ENCODE measurements at places on chromosomes 6 and 20.

DNA sequence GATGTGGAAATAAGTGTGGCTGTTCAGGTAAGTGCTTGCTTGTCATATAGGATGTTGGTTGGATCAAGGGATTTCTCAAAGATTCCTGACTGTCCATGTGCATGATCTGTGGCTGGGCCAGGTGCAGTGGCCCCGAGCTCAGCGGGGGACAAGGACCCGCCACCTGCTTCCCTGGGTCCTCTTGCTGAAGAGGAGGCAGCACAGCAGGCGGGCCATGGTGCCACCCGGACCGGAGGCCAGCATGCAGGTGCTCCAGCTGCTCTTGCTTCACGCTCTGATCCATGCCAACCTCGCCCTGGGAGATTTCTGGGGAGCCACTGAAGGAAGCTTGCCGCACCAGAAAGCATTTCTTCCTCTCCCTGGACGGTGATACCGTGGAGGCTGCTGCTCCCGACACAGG, 173.8 kb downstream of the HIVEP2 start:
- DNase-seq, result no peak

DNA sequence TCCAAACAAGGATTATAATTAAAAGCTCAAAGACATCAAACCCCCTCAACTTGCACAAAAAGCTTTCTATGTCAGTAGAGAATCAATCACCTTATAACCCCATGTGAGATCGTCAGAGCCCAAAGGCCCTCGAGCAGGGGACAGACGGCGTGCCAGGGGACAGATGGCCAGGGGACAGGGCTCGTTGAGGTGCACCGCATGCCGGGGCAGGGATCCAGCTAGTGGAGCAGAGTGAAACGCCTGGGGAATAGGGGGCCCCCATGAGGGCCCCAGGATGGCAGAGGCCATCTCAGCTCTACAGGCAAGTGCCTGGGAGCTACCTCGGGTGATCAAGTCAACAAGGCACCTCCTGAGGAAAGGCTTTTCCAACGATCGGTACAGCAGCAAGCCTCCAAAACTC, 28.6 kb downstream of the DIDO1 start:
- no peak for DNase-seq

DNA sequence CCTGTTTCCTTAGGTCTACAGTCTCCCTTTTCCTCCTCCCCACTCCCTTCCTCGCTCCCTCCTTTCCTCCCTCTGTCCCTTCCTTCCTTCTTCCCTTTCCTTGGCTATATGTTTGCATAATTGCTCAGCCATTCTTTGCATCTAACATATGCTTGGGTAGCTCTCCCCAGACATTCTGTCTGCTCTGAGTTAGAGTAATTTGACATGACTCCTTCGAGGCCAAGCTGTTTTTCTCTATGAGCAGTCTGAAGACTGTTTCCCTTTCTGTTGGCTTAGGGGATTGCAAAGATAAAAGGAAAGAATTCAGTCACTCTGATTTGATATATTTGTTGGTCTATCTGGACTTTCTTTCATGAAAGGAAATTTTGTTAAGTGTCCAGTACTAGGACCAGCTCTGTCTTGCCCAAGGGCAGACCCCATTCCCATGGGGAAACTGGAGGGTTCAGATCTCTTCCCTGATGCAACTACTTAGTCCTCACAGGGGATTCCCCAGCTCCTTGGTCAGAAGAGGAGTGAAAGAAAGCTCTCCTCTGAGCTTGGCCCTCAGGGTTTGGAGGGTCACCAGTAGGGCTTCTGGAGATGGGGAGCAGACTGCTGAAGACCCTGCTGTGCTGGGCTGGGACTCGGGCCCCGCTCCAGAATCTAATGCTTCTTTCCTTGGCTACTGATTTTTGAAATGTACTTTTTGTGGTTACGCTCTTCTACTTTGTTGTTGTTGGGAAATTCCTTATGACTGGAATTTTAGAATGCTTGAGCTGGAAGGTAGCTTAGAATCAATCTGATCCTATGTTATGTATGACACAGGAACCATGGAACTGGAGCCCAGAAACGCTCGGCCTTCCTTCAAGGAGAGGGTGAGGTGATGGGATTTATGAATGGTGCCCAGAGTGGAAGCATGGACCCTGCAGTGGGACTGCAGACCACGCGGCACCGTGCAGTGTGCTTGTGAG, 63.7 kb upstream of the SLC22A23 start:
- DNase-seq, result no peak

DNA sequence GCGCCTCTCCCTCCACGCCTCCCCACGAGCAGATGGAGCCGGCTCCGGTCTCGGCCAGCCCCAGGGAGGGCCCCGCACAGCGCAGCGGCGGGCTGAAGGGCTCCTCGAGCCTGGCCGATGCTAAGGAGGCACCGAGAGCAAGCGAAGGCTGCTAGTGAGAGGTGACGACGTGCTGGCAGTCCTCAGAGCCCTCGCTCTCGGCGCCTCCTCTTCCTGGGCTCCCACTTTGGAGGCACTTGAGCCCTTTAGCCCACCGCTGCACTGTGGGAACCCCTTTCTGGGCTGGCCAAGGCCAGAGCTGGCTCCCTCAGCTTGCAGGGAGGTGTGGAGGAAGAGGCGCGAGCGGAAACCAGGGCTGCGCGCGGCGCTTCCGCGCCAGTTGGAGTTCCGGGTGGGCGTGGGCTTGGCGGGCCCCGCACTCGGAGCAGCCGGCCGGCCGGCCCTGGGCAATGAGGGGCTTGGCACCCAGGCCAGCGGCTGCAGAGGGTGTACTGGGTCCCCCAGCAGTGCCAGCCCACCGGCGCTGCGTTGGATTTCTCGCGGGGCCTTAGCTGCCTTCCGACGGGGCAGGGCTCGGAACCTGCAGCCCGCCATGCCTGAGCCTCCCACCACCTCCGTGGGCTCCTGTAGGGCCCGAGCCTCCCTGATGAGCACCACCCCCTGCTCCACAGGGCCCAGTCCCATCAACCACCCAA, 2.5 kb upstream of the TMEM14C start:
- peak; percentile 39 for DNase-seq

Data from epithelial cell of esophagus (primary cell).